ENCODE measurements at places on chromosomes 11 and 22. TPM values are rescaled to one million over a fixed set of nuclear protein-coding genes. Genes with fewer than 3 reads are reported as not detected.

GRCh38 chr11:61694602-61694939 is 14.4 kb downstream of the DAGLA start:
- DNase-seq = no peak

GTPBP1 gene
- total RNA-seq = 35.4 TPM

- DNase-seq = no peak
Measured at GRCh38 chr11:111344032-111344431, 35.0 kb downstream of the POU2AF1 start.

- DNase-seq = no peak
Measured at GRCh38 chr11:118996926-118997626, 862 bp upstream of the CENATAC start.

- no peak for DNase-seq
Measured at GRCh38 chr22:27378995-27379394, 422.6 kb downstream of the MN1 start.

- DNase-seq = no peak
Measured at GRCh38 chr11:111819161-111819828, 52.1 kb downstream of the ALG9 start.

DNA sequence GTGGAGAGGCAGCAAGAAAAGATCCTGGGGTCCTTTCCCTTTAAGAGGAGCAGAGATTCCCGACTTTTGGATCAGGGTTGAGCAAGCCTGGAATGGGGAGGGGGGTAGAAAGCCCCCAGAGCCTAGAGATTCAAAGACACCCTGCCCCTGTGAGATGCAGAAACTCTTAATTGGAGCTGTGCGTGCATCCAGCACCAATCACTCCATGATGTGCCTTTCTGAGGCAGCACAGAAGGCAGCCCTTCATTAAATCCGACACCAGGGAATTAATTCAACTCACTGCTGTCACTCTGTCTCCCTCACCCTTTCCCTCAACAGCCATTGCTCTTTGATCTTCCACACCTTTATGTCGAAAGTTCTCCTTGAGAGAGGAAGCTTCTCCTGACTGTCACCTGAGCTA is 43.0 kb downstream of the DSCAML1 start:
- DNase-seq = no peak

OVOL1 gene
- 15.8 TPM for total RNA-seq

CELSR1 gene
- total RNA-seq = 180 TPM

GRCh38 chr22:50009765-50010675 is 2.5 kb downstream of the IL17REL start:
- no peak for DNase-seq

- no peak for DNase-seq
Measured at GRCh38 chr11:111253630-111254029, 8.1 kb downstream of the POU2AF2 start.

- no peak for DNase-seq
Measured at GRCh38 chr11:120257346-120257745, 17.4 kb downstream of the POU2F3 start.

NXPE4 gene
- not detected for total RNA-seq

- DNase-seq = no peak
Measured at GRCh38 chr11:14424096-14424495, 65.1 kb upstream of the RRAS2 start.

C22orf23 gene
- 0.75 TPM for total RNA-seq

RAB39A gene
- total RNA-seq = 1.3 TPM

OR5A1 gene
- not detected for total RNA-seq

GRCh38 chr22:23180893-23181720 is 798 bp downstream of the BCR start:
- DNase-seq = no peak

CARD18 gene
- not detected for total RNA-seq

MS4A3 gene
- total RNA-seq = not detected

DNA sequence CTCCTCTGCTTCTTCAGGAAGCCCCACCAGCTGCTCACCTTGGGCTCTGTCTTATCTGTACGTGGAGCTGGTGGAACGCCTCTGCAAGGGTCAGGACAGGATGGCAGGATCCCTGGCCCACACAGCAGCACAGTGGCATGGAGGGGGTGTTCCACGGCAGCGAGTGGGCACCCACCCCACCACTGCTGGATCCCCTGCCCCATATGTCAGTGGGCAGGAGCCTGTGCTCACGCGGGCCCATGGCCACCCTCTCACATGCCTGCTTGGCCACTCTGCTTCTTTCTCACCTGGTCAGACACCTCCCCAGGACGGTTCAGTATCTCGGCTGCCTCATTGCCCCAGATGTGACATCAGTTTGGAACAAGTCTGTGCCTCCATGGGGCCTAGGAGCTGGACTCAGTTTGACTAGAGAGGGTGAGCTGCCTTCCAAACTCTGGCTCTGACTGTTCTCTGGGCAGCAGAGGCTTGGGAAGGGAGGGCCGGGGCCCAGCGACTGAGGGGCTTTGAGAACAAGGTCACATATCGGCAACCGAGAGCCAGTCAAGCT is 98.1 kb upstream of the LMO1 start:
- DNase-seq = no peak

DNA sequence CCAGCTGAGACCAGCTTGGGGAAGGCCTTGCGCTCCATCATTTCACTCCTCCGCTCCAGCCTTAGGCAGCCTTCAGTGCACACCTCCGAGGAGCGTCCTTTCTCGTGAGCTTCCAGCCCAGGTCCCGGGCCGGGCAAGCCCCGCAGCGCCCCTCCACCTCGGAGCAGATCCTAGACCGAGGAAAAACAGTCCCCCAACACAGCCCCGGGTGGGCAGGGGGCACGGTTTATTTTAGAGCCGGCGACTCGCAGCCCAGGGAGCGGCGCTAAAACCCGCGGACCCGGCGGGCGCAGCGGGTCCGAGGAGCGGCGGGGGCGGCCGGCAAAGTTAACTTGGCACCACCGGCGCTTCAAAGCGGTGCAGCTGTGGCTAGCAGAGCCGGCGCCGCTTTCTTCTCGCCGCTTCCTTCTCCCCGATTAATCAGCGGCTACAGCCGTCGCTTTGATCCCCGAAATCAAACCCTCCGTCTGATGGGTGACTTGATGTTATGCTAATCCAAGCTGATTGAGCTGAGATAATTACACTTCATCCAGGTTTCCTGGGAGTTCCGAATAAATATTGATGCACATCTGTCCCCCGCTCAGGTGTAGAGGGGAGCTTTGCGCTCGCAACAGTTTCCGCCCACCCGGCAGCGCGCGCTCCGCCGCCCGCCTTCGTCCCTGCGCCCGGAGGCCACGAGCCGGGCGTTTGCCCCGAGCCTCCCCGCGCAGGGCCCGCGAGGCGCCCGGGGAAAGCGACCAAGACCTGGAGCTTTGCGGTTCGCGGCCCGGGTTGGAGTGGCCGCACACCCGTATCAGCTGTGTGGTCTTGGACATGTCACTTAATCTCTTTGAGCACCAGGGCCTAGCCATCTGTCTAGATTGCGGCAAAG is 192.7 kb downstream of the BUD13 start:
- no peak for DNase-seq

OR52E8 gene
- not detected for total RNA-seq

MFRP gene
- not detected for total RNA-seq

MRGPRE gene
- total RNA-seq = 1.7 TPM

LRRC32 gene
- total RNA-seq = 3.9 TPM

DNA sequence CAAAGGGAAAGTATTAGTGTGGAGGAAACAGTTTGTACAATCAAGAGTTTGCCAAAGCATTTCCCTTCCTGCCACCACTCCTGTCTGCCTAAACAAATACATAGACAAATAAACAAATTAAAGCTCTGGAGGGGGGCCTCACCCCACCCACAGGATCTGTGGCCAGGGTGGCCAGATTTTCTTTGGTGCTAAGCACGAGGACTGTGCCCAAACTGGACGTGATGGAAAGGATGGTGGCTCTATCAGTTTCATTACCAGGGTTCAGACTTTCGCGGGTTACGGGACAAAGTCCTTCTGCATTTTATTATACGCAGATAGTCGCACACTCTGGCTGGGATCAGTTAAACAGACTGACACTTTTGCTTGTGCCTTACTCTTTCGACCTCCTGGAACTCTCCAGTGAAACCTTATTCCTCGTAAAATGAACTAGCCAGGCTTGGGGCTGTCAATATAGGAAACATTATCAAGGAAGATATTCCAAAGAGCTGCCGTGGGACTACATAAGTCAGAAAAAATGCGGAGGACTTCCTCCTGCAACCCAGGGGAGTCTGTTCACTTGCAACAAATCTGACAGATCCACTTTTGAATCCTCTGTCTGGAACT is 11.2 kb downstream of the BARX2 start:
- DNase-seq = no peak

DNA sequence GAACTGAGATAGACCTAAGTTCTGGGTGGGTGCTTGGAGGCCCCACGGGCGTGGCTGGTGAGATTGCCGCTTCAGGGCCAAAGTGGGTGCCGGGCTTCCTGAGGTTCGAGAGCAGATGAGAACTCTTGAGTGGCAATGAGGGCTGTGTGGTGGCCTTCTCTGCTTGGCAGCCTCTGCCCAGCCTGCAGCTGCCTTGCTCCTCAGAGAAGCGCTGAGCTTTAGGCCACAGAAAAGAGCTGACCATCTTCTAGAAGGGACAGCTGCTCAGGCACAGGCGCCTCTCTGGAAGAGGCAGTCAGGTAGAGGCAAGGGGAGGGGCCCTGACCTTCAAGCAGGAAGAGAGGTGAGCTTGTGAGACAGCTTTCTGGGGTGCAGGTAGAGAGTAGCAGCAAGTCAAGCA is 72.8 kb downstream of the MED15 start:
- DNase-seq = no peak

DNA sequence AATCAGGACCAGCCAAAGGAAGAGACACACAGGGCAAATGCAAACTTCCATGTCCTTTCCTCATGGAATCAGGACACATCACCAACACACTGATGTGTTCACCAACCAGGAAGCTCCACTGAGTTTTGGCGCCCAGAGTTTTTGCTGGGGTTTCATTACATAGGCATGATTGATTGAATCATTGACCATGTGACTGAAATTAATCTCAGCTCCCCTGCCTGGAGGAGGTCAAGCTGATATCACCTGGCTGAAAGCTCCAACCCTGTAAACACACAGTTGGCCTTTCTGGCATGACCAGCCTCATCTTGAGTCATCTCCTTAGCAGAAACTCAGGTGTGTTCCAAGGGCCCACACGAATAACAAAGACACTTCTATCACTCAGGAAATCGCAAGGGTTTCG is 133.2 kb downstream of the TRIM29 start:
- no peak for DNase-seq
